ENCODE measurements at places on chromosomes 13 and 19.

- DNase-seq = no peak
These were observed 7.8 kb upstream of the LYPD5 start for GRCh38 chr19:43809762-43810696.

DNA sequence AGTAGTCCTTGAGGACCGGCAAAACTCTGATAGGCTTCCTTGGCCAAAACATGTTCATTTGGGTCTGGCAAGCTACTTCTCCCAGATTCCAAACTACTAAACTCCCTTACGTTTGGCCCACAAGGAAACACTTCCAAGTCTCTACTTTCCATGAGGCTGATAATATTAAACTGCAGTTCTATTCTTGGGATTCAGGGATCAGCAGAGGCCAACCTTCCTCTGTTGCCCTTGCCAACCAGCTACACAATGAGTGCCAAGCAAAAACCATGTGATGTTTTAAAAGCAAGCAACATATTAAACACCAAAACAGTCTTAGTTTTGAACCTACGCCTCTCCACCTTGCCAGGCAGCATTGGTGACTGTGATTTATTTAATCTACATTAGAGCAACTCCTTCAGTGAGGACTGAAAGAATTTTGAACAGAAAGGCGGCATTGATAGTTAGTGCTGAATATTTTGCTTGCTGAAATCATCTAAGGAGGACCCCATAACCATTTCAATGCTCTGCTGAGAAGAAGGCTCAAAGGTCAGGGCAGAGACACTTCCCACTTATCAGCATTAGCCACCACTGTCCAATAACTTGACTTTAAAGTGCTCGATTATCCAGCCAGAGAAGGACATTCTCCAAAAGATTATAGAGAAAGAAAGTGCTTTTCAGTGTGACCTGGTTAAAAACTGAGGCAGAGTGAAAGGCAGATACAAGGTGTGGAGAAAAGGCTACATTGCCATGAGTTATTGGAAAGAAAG lies 287.1 kb downstream of the TBC1D4 start:
- DNase-seq = no peak

GRCh38 chr19:54806516-54806838 lies 3.1 kb downstream of the KIR2DL4 start:
- no peak for DNase-seq

DNA sequence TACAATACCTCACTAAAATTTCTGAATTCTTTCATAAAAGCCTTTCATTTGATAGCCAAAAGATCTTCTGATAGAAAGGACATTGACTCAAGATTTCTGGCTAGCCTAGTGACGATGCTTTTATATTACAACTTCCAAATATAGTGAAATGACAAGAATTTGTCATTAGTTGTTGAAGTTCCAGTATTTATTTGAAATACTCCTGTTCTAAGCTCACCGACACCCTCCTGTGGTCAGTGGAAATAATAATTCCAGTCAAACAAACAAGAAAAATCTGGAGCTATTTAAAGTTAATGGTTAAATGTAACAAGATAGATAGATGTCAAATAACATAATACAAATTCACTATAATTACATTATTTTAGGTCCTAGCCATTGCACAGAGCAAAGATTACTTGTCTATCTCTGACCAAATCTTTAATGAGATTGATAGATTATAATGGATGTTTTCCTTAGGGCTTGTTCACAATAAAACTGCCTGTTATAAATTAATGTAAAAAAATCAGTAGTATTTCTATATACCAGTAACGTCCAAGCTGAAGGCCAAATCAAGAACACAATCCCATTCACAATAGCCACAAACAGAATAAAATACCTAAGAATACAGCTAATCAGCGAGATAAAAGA lies 195.5 kb downstream of the RGCC start:
- DNase-seq = no peak

- no peak for DNase-seq
These were observed 55.8 kb upstream of the OBI1 start for GRCh38 chr13:78714717-78715116.

- no peak for DNase-seq
These were observed 8.8 kb downstream of the POU4F1 start for GRCh38 chr13:78594456-78594975.

- no peak for DNase-seq
These were observed 11.2 kb upstream of the COMP start for GRCh38 chr19:18802354-18802753.

- no peak for DNase-seq
These were observed 19.1 kb upstream of the ZNF835 start for GRCh38 chr19:56690670-56691069.

GRCh38 chr19:10419646-10420443 lies 493 bp upstream of the PDE4A start:
- no peak for DNase-seq

DNA sequence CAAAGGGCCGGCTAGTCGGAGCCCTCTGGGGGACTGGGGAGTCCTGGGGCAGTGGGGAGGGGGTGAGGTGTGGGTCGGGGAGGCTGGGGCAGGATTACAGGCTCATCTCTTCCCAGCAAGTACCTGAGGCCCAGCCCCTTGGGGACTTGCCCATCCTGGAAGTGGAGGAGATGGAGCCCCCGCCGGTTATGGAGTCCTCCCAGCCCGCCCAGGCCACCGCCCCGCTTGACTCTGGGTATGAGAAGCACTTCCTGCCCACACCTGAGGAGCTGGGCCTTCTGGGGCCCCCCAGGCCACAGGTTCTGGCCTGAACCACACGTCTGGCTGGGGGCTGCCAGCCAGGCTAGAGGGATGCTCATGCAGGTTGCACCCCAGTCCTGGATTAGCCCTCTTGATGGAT lies 9.9 kb downstream of the PALM3 start:
- no peak for DNase-seq

DNA sequence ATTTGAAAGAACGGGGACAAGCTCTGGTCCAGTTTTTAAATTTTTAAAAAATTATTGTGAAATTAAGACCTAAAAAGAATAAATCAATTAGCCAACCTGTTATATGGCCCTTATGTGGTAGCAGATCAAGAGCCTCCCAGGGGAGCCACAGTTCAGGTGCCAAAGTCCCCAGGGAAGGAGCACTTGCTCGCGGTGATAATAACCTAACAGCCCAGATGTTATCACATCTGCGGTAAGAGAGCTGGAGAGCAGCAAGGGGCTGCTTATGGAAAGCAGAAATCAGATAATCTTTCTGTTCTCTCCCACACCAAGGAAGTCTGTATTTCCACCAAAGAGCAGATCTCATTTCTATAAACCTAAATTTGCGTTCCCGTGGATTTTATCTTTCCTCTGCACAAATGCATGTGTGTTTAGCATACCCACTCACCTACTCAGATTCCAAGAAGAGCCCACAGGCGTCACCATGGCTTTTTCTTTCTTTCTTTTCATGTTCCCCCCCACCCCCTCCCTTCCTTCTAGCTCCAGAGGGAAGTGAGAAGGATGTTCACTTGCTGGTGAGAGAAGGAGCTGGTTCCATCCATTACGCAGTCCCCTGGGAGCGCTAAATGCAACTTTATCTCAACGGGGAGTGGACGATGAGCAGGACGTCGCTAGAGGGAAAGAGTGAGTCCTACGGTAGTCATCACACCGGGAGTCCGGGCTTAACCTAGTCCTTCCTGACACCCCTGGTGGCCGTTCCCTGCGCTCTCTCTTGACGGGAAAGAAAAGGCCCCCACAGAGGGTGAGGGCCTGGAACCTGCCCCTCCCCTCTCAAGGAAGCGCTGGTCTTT lies 1.6 kb upstream of the POU4F1 start:
- DNase-seq = no peak

DNA sequence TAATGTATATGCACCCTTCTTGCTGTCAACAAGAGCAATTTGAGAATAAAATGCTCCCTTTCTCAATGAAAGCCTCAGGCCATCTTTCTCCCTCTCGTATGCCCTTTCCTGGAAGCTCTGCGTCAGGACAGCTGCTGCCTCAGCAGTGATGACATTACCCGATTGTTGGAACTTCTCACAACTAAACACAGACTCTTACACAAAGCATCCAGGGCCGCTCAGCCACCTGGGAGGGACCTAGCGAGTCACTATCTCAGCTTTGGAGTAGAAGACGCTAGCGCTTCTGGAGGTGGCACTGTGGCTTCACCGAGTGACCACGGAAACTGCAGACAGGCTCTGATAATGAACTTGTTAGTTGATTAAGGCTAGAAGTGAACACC lies 153.2 kb upstream of the SOX1 start:
- no peak for DNase-seq

- DNase-seq = no peak
These were observed 2506.4 kb downstream of the PCDH9 start for GRCh38 chr13:64723724-64724123.

- no peak for DNase-seq
These were observed 435.0 kb upstream of the KLF12 start for GRCh38 chr13:74569251-74569650.

DNA sequence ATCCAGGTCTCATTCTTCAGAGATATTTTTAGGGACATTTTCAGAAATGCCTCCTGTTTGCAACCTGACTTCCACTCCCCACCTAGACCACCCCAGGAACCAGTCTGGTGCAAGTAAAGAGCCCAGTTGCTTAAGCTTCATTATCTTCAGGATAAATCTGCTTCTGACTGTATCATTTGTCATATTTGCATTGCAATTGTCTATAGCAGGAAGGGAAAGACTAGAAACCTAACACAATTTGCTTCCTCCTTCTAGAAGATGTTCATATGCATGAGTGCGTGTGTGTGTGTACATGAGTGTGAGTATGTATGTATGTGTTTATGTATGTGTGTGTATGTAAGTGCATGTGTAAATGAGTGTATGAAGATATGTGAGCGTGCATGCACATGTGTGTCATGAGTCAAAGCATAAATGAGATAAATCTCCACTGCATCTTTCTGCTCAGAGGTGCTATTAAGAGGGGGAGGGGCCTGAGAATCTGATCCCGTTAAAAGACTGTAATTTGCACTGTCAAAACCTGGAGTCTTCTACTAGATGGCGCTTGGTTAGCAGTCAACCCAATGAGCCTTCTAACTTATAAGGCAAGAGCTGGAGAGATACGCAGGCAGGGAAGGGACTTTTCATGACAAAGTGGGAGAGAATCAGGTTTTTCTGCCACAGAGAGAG lies 178.8 kb upstream of the KL start:
- no peak for DNase-seq

DNA sequence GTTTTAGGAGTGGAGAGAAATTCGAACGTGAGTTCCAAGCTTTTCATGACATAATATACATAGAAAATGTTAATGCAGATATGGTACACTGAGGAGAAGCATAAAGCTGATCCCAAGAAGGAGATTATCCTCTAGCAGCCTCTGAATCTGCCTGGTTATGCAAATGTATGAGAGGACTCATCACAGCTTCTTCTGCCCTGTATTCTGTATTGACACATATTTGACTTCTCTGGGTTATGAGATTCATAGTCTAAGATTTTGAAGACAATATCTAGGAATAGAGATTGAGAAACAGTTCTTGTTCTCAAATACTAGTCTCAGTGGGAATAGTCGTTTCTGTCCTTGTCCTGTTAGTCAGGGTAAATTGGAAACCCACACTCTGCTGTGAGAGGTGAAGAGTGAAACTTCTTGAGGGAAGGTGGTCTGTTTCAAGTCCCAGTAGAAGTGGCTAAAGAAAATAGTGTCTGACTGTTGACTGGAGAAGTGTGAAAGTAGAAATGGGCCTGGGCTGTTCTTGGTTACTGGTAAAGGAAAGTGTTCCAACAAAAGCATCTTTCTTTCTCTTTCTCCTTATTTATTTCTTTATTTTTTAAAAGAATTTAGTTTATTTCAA lies 1356.6 kb downstream of the SLITRK5 start:
- no peak for DNase-seq

All from stimulated activated CD4-positive, alpha-beta T cell treated with anti-CD3 and anti-CD28 coated beads, TNF-alpha, amount 100 ng/mL, for 4 hours (primary cell).